Stimulated activated CD8-positive, alpha-beta memory T cell treated with anti-CD3 and anti-CD28 coated beads, Interleukin-7, amount 100 ng/mL, for 48 hours (primary cell): ENCODE measurements at places on chromosomes 4 and X.

GRCh38 chr4:22607382-22607781 lies 85.4 kb upstream of the GBA3 start:
- DNase-seq = peak; percentile 24

- no peak for DNase-seq
Measured at GRCh38 chr4:88533937-88534750, 10.6 kb upstream of the PYURF start.

DNA sequence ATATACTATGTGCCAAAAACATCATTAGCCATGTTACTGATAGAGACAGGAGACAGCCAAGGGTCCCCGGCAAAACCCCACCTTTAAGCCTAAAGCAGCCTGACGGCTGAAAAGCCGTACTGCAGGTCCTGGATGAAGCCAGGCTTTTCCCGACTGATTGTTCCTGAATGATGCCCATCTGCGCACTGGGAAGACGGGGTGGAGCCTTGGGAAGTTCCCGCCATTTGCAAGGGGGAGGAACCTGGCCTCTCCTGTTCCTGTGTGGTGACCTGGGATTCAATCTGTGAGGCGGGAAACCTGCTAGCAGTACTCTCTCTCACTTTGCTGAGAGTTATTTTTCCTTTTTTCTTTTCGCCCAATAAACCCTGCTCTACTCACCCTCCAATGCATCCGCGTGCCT lies 15.1 kb upstream of the CAMK2D start:
- no peak for DNase-seq

GRCh38 chr4:185936650-185937376 lies 124.8 kb upstream of the SORBS2 start:
- no peak for DNase-seq

GRCh38 chrX:14777525-14777924 lies 95.3 kb downstream of the FANCB start:
- DNase-seq = no peak

DNA sequence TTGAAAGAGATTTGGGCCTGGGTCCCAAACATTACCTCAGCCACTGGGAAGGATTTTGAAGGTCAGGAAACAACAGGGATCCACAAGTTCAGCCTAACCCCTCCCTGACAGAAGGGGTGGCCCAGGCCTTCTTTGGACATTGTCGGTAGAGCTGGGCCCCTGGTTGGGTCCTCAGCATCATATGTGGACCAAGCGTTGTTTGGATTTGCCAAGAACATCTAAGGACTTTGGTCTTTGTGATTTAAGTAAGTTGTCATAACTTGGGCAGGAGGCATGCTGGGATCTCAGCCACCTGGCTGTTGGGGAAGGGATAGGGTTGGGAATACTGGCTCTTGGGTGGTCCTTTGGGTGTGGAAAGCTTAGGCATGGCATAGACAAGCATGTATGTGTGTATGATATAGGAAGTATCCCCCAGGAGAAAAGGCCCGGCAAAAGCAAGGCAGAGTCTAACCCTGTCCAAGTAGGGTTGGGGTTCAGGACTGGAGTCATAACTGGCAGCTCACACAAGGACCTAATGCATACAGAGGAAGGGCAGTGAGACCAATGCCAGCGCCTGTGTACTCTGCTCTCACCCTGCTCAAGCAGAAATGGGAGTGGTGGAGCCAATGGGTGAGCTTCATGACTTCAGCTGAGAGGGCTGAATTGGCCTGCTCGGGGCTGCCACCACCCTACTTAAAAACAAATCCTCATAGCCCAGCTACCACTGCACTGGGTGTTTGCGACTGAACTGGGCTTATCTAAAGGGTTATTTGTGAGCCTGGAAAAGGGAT lies 102.8 kb downstream of the RTL5 start:
- no peak for DNase-seq

DNA sequence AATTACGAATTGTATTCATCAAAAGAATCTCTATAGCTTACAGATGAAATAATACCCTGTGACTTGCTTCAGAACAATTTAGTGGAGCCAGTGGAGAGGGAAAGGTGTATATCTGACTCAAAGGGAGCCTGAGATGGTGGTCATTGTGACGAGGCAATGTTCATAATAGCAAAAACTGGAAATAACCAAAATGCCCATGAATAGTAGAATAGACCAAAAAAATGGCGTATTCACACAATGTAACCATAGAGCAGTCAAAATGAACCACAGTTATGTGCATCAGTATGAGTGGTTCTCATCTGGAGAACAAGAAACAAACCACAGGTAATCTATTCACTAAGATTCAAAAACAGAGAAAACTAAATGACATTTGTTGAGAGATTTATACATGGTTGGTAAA lies 125.3 kb upstream of the CLNK start:
- no peak for DNase-seq

DNA sequence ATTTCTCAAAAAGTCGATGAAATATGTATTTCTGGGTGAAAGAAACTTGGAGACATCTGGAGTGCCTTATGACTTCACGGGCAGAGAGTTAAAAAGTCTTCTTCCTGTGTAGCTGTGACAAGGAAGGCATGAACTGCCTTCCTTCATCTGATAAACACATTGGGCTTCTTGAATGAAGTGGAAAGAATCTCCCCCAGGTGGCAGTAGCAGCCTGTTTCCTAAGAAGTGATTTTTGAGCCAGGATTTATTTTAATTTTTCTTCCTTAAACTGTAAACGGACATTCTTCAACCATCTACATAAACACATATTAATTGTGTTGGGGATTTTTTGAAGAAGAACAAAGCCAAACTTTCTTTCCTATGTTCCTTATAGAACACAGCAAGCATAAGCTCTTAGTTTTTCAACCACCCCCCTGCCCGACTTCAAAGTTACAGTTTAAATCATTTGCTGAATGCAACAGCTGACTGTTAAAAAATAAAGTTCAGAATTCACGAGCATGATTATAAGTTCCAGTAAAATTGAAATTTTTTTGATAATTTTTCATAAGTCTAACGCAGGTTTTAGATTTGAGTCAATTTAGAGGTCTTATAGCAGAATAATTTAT lies 980 bp upstream of the GIMD1 start:
- DNase-seq = no peak
